ENCODE measurements at places on chromosomes 3 and 15.

- no peak for DNase-seq
Measured at GRCh38 chr15:35060591-35060990, 24.5 kb downstream of the NANOGP8 start.

GRCh38 chr15:29252234-29252633 lies 17.4 kb downstream of the NSMCE3 start:
- DNase-seq = no peak

GRCh38 chr3:72375237-72376076 lies 472.8 kb downstream of the SHQ1 start:
- no peak for DNase-seq

- DNase-seq = no peak
Measured at GRCh38 chr15:65578904-65579728, 31.8 kb downstream of the INTS14 start.

DNA sequence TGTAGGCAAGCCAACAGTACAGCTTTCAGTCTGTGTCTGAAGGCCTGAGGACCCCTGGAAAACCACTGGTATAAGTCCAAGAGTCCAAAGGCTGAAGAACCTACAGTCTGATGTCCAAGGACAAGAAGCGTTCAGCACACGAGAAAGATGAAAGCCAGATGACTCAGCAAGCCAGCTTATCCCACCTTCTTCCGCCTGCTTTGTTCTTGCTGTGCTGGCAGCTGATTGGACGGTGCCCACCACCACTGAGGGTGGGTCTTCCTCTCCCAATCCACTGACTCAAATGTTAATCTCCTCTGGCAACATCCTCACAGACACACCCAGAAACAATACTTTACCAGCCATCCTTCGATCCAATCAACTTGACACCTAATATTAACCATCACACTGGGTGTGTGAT lies 59.0 kb upstream of the PDZRN3 start:
- DNase-seq = no peak

GRCh38 chr3:190497811-190498210 lies 16.1 kb upstream of the IL1RAP start:
- DNase-seq = no peak
